Kidney capillary endothelial cell (primary cell): ENCODE measurements at places on chromosomes 4 and X.

DNA sequence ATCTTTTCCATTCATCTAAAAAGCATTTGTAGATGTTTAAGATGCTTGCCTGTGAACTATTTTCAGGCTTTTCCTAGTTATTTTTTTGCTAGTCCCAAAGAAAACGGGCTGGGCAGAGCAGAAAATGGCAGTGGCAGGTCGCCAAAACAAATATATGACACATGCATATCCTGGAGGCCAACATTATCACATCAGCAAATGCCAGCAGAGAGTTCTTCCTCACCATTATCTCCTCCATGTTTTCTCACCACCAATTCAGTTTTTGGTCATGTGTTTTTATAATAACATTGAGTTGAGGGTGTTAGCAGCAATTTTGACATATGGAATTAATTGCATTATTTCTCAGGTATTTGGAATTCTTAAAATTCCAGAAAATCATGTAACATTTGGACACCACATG, 97.9 kb upstream of the EOLA2 start:
- peak; percentile 50 for DNase-seq

- DNase-seq, result no peak
Observed at GRCh38 chr4:39631700-39632079, 7.0 kb downstream of the SMIM14 start.

DNA sequence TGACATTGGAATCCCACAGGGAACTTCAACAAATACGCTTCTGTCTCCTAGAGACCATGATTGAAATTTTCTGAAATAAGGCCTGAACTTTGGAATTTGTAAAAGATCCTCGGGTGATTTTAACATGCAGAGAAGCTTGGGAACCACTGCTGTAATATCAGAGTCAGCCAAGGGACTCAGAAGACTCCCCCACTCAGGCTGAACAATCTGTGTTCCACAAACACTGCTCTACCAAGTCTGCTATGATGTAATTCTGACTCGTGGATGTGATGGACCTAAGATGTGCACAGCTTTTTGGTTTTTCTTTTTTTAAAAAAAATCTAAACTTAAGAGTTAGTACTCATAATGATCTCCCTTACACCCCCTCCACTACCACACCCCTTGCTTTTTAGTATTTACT, 26.0 kb downstream of the LRP2BP start:
- no peak for DNase-seq

DNA sequence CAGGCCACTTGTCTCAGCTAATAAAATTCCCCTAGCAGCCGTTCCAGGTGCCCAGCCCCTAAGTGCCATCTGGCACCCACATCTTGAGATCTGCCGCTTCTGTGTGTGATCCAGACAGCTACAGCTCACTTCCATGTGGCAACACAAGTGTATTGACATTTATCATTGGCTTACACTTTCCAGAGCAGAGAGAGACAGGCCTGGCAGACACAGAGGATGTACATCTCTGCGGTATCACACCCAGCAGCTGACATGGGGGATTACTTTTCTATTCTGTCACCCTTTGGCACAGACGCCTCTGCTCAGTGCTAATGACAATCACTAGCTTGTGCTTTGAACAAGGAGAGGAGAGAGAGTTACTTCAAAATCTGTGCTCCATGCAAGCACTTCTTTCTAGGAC, 195.9 kb downstream of the KDR start:
- DNase-seq, result no peak
